ENCODE measurements at places on chromosomes 5 and 9.

DNA sequence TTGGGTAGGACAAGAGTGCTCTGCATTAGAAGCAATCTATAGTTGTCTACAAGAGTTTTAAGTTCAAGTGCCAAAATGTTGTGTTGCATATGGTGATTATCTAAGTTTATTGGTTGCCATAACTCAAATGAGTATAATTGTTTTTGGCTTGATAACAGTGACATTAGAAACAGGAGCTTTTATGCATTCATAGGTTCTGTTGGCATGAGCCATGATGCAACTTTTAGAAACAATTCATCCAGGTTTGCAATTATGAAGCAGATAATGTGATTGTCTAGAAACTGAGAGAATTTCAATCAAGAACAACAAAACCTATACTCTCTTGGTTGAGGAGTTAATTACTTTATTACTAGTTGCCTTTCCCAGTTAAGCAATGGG lies 137.0 kb downstream of the PBX3 start:
- DNase-seq, result no peak

DNA sequence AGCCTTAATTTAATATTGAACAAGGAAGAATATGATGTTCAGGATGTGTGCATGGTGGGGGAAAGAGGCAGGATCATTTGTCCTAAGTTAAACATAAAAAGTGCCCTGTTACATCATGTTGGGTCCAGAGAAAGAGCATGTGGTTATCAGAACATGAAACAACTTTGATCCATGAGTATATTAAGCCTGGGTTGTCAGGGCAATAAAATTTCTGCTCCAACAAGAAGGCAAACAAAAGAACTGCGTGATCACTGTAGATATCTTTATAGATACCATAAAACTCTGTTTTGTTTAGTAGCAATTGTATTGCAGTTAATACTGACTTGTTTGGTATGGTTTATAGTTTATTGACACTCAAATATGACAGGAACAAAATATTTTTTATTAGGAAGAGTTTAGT lies 35.2 kb downstream of the PCA3 start:
- DNase-seq, result no peak

DNA sequence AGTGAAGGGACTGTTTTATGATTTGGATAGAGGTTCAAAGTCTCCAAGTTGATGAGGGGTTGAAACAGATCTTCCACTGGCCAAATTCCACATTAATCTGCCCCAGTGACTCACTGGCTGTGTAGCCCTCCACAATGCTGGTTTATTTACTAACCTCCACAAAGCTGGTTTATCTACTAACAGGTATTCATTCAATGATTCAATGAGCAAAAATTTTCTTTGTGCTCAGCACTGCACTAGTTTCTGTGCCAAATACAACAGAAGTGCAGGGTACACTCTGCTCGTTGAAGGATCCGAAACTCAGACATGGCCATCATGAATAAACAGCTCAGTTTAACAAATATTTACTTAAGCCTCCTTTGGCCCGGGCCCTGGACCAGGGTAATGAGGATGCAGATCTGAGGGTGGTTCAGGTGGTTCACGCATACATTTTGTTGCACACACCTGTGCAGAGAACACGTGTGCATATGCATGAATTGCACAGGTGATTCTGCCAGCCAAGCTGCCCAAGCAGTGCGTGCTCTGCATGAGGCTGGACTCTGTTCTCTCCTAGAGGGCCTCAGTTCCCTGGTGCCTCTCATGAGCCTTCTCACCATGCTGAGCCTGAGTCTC lies 71.0 kb downstream of the SH3PXD2B start:
- DNase-seq, result no peak

DNA sequence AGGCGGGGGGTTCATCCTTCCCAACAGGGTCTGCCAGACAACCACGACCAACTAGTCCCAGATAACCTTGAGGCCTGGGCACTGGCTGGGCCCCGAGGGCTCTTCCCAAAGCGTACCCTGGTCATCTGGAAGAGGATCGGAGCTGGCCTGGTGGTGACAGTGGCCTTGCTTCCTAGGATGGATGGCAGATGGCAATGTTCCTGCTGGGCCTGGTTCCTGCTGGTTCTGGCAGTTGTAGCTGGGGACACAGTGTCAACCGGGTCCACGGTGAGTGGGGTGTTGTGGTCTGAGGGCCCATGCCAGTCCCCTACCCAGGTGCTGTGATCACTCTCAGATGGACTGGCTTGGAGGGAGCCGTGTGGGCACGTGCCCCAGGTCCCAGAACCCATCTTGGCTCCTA lies 2.0 kb downstream of the ADAMTSL2 start:
- DNase-seq, result no peak

GRCh38 chr9:110509792-110510191 lies 69.7 kb downstream of the SVEP1 start:
- DNase-seq, result no peak

GRCh38 chr9:36092509-36093215 lies 43.9 kb upstream of the GLIPR2 start:
- peak; percentile 20 for DNase-seq

DNA sequence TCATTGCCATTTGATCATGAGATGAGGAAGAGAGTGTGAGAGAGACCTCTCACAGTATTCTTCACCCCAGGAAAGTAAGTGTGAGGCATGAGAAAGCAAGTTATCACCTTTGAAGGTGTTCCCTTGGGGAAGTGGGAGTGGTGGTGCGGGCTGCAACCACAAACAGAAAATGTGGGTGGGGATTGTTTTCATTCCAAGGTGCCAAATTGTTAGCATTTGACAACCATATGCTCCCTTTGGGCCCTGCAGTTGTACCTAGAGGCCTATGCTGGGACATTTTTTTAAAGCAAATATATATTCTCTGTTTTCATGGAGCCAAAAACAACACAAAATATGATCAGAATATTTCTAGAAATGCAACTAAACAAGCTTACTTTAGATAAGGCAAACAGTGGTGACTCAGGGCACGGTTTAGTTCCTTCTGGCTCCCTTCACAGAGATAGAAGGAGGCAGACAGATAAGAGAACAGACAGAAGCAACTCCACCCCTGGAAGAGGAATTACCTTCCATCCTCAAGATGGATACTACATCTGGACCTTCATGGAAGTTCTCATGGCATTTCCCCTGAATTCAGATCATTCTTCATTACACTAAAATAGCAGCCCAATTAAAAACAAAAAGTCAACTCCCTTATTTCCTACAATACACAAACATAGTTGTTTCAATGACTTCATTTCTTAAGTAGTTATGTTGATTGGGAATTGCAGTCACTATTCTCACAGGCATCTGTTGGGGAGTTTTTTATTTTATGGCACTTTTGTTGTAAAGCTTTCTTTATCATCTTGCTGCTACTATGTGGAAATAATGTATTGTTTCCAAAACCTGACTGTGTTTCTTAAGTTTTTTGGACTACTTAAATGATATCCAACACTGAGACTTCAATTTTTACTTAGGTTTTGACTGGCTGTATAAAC lies 416.6 kb downstream of the PLK2 start:
- no peak for DNase-seq

DNA sequence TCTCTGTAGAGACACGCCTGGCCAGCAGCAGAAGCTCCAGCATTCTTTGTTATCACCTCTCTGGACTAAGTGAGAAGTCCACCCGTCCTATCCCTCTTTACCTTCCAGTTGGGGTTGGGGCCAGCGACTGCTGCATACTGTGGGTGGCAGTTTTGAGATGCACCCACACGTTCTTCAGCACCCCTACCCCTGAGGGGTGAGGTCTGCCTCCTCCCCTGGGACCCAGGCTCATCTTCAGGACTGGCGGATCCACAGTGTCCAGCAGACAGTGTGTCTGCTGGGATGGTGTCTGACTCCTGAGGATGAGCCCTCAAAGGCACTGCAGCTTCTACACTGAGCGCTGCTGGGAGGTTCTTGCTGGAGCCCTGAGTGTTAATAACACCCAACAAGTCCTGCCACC lies 78.8 kb downstream of the GADD45G start:
- no peak for DNase-seq

DNA sequence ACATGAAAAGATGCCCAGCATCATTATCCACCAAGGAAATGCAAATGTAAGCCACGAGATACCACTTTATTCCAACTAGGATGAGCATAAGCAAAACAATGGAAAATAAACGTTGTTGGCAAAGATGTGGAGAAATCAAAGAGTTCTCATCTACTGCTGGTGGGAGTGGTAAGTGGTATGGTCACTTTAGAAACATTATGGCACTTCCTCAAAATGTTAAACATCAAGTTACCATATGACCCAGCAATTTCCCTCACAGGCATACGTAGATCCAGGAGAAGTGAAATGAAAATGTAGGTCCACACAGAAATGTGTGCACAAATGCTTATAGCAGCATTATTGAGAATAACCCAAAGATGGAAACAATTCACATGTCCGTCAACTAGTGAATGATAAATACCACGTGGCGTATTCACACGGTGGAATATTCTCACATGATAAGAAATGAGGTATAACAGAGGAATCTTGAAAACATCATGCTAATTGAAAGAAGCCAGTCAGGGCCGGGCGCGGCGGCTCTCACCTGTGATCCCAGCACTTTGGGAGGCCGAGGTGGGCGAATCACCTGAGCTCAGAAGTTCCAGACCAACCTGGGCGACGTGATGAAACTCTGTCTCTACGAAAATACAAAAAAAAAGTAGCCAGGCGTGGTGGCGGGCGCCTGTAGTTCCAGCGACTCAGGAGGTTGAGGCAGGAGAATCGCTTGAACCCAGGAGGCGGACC lies 16.4 kb upstream of the FLT4 start:
- no peak for DNase-seq

- no peak for DNase-seq
Observed at GRCh38 chr5:132667761-132668705, 5.8 kb upstream of the IL4 start.

- no peak for DNase-seq
Observed at GRCh38 chr5:74369173-74369572, 271.4 kb downstream of the ENC1 start.

DNA sequence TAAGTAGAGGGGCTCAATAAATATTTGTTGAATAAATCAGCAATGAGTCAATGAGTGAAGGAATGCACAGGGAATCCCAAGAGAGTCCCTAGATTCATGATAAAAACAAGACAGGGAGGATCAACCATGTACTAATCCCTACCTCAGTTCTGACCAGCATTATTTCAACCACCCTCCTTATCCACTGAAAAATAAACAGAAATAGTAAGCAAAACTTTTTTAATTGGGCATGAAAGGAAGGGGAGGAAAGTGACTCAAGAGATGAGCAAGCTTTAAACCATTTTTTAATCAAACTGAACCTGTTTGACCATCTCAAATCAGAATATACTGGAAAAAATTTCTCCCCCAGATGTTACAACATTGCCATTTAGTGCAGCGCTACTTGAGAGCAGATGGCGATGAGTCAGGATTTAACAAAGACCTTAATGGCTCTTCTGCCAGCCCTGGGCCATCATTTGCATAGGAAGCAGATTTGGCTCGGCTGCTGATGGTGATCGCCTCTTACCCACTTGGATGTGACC lies 194.8 kb upstream of the SLC30A5 start:
- no peak for DNase-seq

DNA sequence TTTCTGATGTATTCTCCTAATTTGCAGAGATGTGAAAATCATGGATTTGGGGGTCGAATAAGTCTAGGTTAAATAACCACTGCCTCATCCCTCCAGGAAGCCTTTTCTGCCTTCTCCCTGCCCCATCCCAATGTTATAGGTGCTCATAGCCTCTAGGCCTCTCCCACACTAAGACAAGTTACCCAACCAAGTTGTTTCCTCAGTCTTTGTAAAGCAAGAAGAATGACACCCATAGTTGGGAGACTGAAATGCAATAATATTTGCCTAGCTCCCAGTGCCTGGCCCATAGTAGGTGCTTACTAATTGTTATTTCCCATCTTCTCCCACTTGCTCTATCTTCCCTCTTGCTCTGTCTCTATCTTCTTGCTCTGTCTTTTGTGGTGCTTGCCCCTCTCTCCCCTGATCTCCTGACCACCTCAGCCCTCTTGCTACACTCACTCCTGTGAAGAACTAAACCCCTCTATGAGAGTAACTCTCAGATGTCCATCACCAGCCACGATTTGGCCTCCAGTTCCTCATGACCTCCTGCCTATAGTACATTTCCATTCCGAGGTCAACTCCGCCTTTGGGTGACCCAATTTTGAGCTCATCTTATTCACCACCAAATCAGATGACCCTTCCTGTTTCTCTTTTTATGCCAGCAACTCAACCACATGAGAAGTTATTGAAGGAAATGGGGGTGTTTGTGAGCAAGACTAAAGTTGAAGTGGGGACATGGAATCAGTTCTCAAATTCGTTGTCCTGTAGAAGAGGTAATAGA lies 7.0 kb downstream of the AFAP1L1 start:
- no peak for DNase-seq

- no peak for DNase-seq
Observed at GRCh38 chr9:131324736-131325679, 35.5 kb downstream of the PLPP7 start.

GRCh38 chr5:135134691-135135381 lies 100.8 kb upstream of the PITX1 start:
- DNase-seq, result no peak

DNA sequence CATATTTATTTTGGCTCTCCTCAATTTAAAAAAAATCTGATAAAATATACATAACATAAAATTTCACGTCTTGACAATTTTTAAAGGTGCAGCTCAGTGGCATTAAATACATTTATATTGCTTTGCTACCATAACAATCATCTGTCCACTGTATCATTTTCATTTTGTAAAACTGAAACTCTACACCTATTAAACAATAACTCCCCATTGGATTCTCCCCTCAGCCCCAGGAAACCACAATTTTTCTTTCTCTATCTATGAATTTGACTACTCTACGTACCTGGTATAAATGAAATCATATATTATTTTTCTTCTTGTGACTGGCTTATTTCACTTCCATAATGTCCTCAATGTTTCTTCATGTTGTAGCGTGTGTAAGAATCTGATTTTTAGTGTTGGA lies 563.5 kb downstream of the PRR16 start:
- no peak for DNase-seq

- no peak for DNase-seq
Observed at GRCh38 chr5:95440825-95441224, 49.7 kb downstream of the FAM81B start.

GRCh38 chr9:115939065-115939765 lies 214.4 kb upstream of the PAPPA start:
- no peak for DNase-seq

DNA sequence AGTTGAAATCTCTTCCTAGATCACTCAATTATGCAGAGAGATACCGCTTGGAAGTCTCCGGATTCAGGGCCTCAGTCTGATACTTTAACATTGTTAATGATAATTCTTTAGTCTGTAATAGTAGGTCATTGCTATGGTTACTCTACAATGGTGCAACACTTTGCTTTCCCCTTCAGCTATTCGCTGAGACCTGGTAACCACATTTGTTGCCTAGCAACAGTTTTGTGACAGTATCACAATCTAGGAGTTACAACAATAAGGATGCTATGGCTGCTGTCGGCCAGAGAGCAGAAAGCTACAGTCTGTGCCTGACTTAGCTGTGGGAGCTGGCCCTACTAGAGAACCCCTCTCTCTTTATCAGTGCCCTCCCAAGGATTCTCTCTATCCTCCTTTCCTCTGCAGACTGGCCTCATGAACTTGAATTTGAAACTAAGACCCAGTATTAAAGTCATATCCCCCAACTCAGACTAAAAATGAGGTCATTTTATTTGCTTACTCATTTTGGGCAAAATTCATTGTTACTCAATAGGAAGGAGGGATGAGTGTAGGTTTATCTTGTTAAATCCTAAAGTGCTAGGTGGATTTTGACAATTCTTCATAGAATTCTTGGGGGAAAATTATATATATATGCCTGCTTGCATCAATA lies 39.3 kb downstream of the NR2F1 start:
- no peak for DNase-seq
